ENCODE measurements at places on chromosomes 12 and 14.

GRCh38 chr14:24673059-24673458 is 39.1 kb upstream of the GZMB start:
- no peak for DNase-seq

DNA sequence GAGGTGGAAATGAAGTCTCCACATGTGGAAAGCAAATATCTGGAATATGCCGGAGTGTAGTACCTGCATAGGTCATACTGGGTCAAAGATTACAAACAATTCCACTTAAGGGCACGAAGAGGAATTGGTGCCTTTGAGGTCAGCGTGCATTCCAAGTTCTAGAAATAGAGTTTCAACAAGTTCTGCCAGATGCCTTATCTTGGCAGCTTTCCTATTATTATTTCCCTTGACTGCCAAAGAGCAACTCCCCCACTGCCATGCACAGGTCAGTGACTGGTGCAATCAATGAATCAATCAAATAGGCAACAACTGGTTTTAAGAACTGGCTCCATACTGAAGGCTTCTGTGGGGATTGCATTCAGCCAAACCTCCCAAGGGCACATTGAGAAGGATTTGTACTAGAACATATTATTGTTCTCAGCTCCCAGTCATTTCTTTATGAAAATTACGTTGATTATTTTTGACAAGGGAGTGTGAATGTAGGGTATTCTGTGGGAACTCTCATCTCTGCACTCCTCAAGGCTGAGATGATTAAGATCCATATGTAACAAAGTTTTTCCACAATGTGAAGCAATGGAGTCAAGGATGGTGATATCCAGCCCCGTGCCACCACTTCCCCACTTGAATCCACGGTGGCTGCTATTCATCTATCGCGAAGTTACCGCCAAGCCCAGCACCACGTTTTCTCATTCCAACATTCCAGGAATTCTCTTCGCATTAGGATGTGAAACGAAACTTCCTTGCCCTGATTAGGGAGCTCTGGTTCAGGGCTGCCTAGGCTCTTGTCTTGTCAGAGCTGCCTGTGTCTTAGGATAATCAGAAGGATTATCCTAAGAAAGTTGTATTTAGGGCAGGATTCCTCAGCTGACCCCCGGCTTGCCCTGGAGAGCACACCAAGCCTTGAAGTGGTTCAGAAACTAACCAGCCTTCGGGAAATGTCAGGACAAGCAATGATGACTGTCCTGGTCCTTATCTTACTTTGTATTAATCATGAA is 115.1 kb upstream of the PCED1B start:
- no peak for DNase-seq

- no peak for DNase-seq
These were observed 3.1 kb upstream of the NKX2-1 start for GRCh38 chr14:36522972-36523715.

DNA sequence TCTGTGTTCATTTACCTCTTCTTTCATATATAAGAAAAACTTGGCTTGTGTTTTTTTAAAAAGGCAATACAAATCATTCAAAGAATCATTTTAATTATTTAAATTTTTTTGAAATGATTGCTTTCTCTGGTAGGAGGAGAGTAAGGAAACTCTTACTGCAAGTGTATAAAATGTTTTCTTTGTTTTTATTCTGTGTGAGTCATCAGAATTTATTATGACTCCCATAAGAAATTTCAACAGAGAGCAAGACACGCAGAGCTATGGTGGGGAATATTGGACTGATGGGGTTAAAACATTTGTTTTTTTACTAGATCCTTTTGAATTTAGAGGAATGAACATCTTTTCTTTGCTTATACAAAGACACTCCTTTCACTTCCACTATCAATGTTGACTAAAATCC is 119.1 kb upstream of the ATXN7L3B start:
- no peak for DNase-seq

- no peak for DNase-seq
These were observed 39.8 kb downstream of the ERC1 start for GRCh38 chr12:1030779-1031178.

- DNase-seq: no peak
These were observed 50.2 kb downstream of the FZD10 start for GRCh38 chr12:130212384-130212989.

GRCh38 chr12:57889500-57889989 is 43.0 kb upstream of the CTDSP2 start:
- DNase-seq: no peak

GRCh38 chr14:99516871-99517642 is 35.8 kb downstream of the CCNK start:
- DNase-seq: no peak

DNA sequence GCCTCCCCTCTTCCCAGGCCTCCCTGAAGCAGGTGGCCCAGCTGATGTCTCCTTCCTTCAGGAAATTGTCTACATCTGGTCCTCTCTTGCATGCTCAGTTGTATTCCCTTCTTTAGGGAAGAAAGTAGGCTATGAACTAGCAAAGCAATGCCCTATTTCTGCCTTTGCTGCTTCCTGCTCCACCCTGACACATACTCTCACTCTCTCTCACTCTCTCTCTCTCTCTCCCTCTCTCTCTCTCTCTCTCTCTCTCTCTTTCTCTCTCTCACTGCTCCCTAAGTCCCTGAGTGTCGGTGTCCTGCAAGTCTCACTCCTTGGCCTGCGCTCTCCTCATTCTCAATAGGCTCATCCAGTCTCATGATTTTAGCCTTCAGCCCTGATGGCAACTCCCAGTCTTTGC is 19.4 kb upstream of the PARP11 start:
- DNase-seq: no peak

- DNase-seq: no peak
These were observed 4.0 kb downstream of the CPSF6 start for GRCh38 chr12:69243099-69244084.

GRCh38 chr14:81087230-81087629 is 131.8 kb downstream of the TSHR start:
- no peak for DNase-seq

DNA sequence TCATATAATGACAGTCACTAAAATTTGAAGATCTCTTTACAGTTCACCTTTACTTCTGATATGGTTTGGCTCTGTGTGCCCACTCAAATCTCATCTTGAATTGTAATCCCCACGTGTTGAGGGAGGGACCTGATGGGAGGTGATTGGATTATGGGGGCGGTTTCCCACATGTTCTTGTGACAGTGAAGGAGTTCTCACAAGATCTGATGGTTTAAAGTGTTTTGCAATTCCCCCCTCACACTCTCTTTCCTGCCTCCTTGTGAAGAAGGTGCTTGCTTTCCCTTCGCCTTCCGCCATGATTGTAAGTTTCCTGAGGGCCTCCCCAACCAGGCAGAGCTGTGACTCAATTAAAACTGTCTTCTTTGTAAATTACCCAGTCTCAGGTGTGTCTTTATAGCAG is 27.3 kb upstream of the CD9 start:
- no peak for DNase-seq

GRCh38 chr12:96053476-96054243 is 18.3 kb upstream of the LTA4H start:
- no peak for DNase-seq

- no peak for DNase-seq
These were observed 5.7 kb upstream of the FAIM2 start for GRCh38 chr12:49909356-49909755.

- no peak for DNase-seq
These were observed 136.8 kb downstream of the SYT1 start for GRCh38 chr12:79001404-79001803.

DNA sequence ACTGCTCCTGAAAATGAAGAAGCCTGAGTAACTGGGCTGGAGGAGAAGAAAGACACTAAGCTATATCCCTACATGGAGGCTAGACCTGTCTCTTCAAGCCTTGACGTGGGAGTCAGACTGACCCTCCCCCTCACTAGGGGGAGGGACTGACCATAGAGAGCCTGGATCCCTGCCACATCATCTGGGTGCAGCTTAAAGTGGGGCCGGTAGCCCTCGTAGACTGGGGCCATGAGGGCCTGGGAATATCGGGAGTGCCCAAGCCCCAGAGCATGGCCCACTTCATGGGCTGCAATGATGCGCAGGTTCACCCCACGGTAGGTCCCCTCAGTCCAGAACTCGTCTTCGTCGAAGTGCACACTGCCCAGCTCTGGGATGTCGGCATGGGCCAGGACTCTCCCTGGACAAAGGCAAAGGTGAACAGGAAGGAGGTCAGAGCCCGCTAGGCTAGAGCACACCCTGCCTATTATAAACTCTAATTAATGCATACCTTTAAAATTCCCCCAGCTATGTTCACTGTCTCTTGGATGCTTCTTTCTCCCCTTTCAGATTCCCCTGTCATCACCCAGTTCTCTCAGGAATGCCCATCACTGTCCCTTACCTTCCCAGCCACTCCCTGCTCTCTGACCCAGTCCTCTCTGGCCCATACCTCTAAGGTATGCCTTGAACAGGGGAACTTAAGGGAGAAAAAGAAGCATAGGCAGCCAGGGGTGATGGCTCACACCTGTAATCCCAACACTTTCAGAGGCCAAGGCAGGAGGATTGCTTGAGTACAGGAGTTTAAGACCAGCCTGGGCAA is 3.2 kb downstream of the MMP19 start:
- DNase-seq: no peak

GRCh38 chr12:102848832-102849231 is 68.2 kb downstream of the PAH start:
- no peak for DNase-seq

GRCh38 chr12:67925077-67925476 is 64.2 kb upstream of the IFNG-AS1 start:
- no peak for DNase-seq

GRCh38 chr12:54830199-54830598 is 24.1 kb upstream of the MUCL1 start:
- no peak for DNase-seq

DNA sequence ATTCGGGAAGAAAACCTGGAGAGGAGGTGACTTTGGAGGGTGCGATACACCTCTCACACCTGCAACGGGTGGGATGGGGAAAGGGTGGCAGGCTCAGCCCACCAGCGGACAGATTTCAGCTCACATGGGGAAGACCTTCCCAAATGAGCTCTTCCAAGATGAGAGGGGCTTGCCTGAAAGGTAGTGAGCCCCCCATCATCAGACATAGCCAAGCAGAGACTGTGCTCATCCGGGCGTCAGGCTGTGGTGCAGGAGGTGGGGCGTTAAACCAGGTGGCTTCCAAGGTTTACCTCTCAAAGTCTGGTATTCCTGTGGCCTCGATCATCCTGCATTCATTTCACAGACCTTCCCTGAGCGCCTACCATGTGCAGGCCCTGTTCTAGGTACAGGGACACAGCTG is 105.4 kb upstream of the FKBP4 start:
- DNase-seq: no peak

- no peak for DNase-seq
These were observed 105.1 kb downstream of the NDUFA12 start for GRCh38 chr12:94898388-94898787.

DNA sequence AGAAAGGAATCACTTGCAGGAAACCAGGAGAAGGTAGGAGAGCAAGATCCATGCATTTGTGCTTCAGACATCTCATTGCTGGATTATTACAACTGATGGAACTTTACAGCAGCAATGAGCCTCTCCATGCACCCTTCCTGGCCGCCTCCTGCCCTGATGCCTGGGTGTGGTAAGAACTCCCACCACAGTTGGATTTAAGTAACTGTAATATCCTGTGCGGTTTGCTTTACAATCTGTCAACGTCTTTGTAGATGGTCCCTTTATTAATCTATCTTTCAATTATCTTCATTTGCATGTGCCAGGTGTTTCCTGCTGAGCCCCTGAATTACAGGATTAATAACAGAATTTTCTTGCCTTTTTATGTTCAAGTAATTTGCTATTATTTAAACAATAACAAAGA is 1300.5 kb upstream of the TMEM132C start:
- no peak for DNase-seq

GRCh38 chr12:25971654-25972041 is 13.2 kb downstream of the RASSF8 start:
- DNase-seq: no peak

DNA sequence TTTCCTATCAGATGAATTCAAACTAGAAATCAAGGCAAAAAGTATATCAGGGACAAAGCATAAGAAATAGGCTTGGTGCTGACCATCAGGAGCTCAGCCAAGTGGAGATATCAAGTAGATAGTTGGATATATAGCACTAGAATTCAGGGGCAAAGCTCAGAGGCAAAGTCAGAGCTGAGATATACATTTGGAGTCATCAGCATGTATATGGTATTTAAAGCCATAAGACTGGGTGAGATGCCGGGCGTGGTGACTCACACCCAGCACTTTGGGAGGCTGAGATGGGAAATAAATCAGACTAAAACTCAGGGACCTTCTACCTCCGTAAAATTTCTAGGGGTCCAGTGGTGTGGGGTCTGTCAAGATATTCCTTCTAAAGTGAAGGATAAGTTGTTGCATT is 38.9 kb upstream of the LIMA1 start:
- DNase-seq: no peak

GRCh38 chr14:33734387-33734786 is 216.5 kb downstream of the EGLN3 start:
- no peak for DNase-seq

DNA sequence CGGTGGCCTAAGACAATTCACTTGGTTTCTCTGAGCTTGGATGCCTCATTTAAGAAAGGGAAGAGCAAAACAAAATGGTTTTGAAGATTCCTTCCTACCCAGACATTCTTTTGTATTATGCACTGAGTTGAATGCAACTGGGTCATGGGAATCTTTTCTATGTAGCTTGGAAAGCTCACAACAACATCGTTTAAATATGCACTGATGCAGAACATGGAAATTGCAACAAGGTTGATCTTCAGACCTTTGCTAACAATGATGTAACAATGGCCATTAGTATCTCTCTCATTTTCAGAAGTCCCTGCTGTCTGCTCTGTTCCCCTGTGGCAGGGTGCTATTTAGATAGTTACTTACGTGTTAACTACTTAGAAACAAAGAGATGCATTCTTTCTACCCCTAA is 30.1 kb upstream of the IGF1 start:
- no peak for DNase-seq

DNA sequence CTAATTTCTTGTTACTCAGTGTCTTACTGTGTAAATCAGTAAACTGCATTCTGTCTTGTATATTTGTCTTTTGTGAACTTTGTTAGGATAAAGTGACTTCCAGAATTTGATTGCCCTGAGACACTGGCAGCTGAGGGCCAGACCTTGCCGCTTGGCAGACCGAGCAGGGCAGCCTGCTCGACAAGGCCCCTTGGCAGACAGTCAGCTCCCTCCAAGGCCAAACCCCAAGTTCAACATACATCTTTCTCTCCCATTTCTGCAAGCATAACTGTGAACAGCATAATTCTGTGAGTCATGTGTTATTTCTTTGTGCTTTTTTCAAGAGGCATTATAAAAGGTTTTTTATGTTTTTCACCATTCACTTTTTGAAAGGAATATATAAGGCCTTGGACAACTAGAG is 39.2 kb upstream of the BMAL2 start:
- no peak for DNase-seq

- DNase-seq: no peak
These were observed 10.3 kb upstream of the STK38L start for GRCh38 chr12:27233814-27234213.

- DNase-seq: no peak
These were observed 24.0 kb upstream of the PKP2 start for GRCh38 chr12:32920506-32921085.

GRCh38 chr12:49854976-49855375 is 12.1 kb upstream of the BCDIN3D start:
- DNase-seq: no peak
